ENCODE measurements at places on chromosomes 1 and 21. TPM values are rescaled to one million over a fixed set of nuclear protein-coding genes. Genes with fewer than 3 reads are reported as not detected.
A peak's percentile ranks its signal among the peaks of the same experiment; 100 is the strongest.

GRCh38 chr1:219990782-219991510 is 55.4 kb downstream of the EPRS1 start:
- no peaks in the 10 kb centered on the region for H3K4me1 ChIP-seq
- H3K27ac ChIP-seq: no peak overlapping the region
- no peaks in the 10 kb centered on the region for H3K27me3 ChIP-seq
- no peak overlapping the region for H3K4me3 ChIP-seq

- no peaks in the 10 kb centered on the region for H3K27me3 ChIP-seq
- H3K4me3 ChIP-seq: no peak overlapping the region
- DNase-seq: no peak
- no peaks in the 10 kb centered on the region for H3K36me3 ChIP-seq
Observed at GRCh38 chr1:77465139-77465538, 183.3 kb downstream of the AK5 start.

Gene TRIM67
- total RNA-seq: 0.29 TPM

Gene PI4KB
- total RNA-seq: 43.3 TPM

DNA sequence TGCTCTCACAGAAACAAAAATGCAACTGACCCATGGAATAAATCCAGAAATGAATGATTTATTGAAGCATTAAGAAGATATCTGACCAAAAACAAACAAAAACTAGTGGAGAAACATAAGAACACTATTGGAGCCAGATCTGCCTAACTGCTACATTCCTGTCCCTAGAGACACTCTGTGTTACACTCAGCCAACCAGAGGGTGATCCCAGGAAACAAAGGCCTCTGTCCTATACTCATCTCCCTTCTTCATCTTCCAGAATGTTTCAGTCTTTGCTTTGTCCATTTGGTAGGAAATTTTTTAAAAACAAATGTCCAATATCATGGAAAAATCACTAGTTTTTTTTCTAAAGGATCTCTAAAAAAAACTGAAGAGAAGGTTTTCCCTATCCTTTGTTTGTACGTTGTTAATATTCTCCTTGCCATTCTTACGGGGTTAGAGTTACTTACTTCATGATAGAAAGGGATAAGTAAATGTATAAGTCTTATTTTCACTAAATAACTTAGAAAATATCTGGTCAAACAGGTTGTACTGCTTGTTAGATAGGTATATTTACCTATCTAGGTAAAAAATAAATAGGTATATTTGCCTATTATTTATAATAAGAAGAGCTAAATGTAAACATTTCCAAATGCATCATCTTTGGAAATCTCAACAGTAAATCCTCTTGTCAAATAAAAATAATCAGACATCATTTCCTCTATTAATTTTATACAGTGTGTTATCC is 59.1 kb downstream of the NME7 start:
- H3K27me3 ChIP-seq: no peaks in the 10 kb centered on the region
- no peak overlapping the region for H3K27ac ChIP-seq
- H3K4me3 ChIP-seq: no peak overlapping the region
- no peak for DNase-seq
- peaks cover 11% of the 10 kb centered on the region for H3K4me1 ChIP-seq

GRCh38 chr1:99662539-99663080 is 16.7 kb downstream of the PALMD start:
- no peak overlapping the region for H3K4me3 ChIP-seq
- H3K4me1 ChIP-seq: peaks cover 33% of the 10 kb centered on the region
- peak overlapping the region; percentile 75 for H3K27ac ChIP-seq

GRCh38 chr1:21875621-21876063 is 61.5 kb downstream of the HSPG2 start:
- DNase-seq: no peak
- no peak overlapping the region for H3K4me3 ChIP-seq
- peaks cover 95% of the 10 kb centered on the region for H3K36me3 ChIP-seq

Gene HHAT
- 5.1 TPM for total RNA-seq

Gene CCDC181
- 0.29 TPM for total RNA-seq

DNA sequence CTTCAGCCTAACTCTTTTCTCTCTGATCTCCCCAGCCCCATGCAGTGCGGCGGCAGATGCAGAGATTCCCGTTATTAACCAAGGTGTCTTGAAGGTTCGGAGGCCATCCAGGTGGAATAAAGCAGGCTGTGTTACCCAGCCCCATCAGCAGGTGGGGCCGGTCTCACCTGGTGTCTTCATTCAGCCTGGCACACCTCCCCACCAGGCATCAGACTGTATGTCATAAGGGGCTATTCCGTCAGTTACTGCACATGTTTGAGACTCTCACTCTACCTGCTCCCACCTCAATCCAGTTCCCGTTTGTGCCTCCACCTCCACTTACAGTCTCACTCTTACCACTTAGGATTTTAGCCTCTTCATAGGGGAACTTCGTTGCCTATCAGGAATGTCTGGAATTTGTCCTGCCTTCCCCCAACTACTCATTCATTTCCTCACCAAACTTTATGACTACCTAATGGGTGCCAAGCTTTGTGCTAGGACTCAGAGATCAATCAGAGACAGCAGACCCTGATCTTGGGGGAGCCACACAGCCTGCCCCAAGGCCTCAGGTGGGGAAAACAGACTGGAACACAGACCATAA is 170.2 kb downstream of the PLPP3 start:
- no peak overlapping the region for H3K4me3 ChIP-seq
- H3K27ac ChIP-seq: no peak overlapping the region
- H3K4me1 ChIP-seq: peaks cover 26% of the 10 kb centered on the region

GRCh38 chr21:45040739-45041138 is 33.6 kb upstream of the ADARB1 start:
- H3K4me3 ChIP-seq: no peak overlapping the region
- peak overlapping the region; percentile 78 for H3K27ac ChIP-seq
- no peaks in the 10 kb centered on the region for H3K36me3 ChIP-seq
- peak; percentile 41 for DNase-seq
- H3K27me3 ChIP-seq: peaks cover 6% of the 10 kb centered on the region
- peaks cover 15% of the 10 kb centered on the region for H3K4me1 ChIP-seq

DNA sequence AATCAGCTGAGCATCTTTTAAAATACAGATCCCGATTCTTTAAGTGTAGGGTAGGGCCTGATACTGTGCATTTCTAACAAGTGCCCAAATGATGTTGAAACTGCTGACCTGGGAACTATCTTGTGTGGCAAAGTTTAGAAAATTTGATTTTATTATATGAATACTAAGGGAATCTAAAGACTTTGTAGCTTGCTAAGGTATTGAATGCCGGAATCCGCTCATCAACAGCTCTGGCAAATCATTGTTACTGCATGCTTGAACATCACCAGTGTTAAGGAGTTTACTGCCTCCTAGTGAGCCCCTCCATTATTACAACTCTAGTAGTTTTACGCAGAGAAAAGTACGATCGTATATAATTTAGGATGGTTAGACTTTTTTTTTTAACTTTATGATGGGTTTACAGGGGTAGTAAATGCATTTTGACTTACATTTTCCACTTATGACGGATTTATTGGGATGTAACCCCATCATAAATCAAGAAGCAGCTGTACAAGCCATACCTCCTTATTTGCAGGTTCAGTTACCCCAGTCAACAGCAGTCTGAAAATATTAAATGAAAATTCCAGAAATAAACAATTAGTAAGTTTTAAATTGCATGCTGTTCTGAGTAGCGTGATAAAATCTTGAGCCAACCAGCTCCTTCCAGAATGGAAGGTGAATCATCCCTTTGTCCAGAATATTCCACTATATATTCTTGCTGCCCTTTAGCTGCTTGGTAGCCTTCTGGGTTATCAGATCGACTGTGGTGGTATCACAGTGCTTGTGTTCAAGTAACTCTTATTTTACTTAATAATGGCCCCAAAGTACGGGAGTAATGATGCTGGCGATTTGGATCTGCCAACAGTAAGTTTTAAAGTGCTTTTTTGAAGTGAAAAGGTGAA is 892 bp downstream of the TYW3 start:
- peak; percentile 23 for DNase-seq
- H3K36me3 ChIP-seq: peaks cover 12% of the 10 kb centered on the region
- peaks cover 27% of the 10 kb centered on the region for H3K4me1 ChIP-seq
- H3K27ac ChIP-seq: peak overlapping the region; percentile 93
- no peaks in the 10 kb centered on the region for H3K27me3 ChIP-seq

Gene HIVEP3
- total RNA-seq: 1.8 TPM

DNA sequence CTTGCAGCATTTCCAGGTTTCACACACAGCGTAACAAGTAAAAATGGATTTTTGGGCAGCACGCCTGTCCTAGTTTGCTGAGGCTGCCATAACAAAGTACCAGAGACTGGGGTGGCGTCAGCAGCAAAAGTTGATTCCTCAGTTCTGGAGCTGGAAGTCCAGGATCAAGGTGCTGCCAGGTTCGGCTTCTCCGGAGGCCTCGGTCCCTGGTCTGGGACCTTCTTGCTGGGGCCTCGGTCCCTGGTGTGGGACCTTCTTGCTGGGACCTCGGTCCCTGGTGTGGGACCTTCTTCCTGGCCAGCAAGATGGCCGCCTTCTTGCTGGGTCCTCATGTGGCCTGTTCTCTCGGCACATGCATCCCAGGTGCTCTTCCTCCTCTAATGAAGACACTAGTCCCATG is 104.0 kb downstream of the PDE9A start:
- no peaks in the 10 kb centered on the region for H3K27me3 ChIP-seq
- no peak overlapping the region for H3K27ac ChIP-seq
- no peaks in the 10 kb centered on the region for H3K4me1 ChIP-seq
- H3K4me3 ChIP-seq: no peak overlapping the region
- DNase-seq: peak; percentile 14

Gene CCDC185
- total RNA-seq: not detected

DNA sequence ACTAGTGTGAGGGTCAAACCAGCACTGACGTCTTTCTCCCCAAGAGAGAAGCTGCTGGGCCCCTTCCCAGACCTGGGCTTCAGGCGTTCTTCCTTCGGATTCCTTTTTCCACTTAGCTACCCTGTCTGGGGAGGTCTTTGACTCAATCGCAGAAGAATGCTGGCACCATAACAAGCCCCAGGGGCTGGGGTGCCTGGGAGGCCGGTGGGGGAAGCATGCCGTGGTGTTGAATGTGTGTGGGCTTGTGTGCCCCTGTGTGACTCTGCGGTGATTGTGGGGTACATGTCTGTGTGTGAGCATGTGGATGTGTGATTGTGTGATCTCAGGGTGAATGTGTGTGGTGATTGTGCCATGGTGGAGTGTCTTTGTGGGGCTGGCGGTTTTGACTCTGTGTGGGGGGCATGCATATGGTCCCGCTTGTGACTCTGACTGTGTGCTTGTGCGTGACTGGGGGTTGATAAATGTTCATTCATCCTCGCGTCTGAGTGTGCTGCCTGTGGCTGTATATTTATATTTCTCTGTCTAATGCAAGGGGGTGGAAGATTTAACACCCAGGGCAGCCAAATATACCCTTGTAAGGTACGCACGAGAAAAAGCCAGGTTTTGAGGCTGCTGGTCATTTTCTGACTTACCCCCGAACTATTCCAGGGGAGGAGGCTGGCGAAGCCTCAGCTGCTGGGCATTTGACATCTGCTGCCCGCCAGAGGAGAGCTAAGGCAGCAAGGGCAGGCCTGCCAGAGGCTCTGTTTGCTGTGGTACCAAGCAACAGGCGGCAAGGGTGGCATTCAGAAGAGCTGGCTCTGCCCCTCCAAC is 1.1 kb upstream of the SYNC start:
- H3K27ac ChIP-seq: peak overlapping the region; percentile 97
- H3K4me1 ChIP-seq: peaks cover 41% of the 10 kb centered on the region
- DNase-seq: peak; percentile 98
- peak overlapping the region; percentile 76 for H3K4me3 ChIP-seq
- H3K27me3 ChIP-seq: no peaks in the 10 kb centered on the region
- peaks cover 4% of the 10 kb centered on the region for H3K36me3 ChIP-seq

Gene LHX8
- not detected for total RNA-seq

DNA sequence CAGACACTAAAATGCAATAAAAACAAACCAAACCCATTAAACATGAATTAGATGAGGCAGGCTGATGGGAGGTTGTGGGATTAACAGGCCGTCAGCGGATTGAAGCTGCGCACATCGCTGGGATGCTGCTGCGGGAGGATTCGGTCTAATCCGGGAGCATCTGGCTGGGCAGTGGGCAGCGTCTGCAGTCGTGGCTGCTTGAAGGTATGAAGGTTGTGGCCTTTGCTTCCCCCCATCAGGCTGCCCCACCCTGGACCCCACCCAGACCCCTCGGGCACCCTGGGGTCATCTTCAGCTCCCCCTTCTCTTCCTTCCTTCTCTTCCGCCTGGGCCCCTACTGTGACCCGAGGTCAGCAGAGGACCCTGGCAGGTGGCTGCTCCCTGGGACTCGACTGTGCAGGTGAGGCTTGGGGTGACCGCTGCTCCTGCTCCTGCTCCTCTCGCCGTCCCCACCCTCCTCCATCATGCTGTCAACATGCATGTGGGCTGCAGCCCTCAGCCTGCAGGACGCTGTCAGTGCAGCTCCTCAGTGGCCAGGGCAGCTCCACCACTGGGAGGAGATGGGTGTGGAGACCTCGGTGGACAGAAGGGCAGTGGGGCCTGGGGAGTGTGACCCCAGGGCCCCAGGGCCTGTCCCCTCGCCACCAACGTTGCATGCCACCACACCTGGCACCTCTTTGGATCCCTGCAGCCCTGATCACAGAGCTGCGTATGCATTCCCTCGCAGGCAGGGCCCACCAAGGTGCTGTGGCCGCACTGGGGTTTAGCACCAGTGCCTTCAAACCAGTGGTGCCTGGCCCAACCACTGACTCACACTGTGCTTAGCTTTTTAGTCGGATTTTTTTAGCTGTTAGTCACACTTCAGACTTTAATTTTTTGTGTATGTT is 112.2 kb upstream of the COL6A1 start:
- no peak overlapping the region for H3K27ac ChIP-seq
- no peak overlapping the region for H3K4me3 ChIP-seq
- peaks cover 3% of the 10 kb centered on the region for H3K27me3 ChIP-seq
- H3K36me3 ChIP-seq: no peaks in the 10 kb centered on the region
- peaks cover 36% of the 10 kb centered on the region for H3K4me1 ChIP-seq
- peak; percentile 97 for DNase-seq

GRCh38 chr1:64733581-64734286 is 11.1 kb upstream of the RAVER2 start:
- H3K36me3 ChIP-seq: no peaks in the 10 kb centered on the region
- H3K4me3 ChIP-seq: no peak overlapping the region
- no peak for DNase-seq
- no peaks in the 10 kb centered on the region for H3K27me3 ChIP-seq
- H3K4me1 ChIP-seq: peaks cover 14% of the 10 kb centered on the region

GRCh38 chr1:221487781-221488524 is 253.9 kb downstream of the DUSP10 start:
- H3K27me3 ChIP-seq: no peaks in the 10 kb centered on the region
- peak; percentile 13 for DNase-seq
- H3K4me3 ChIP-seq: no peak overlapping the region

Gene CGN
- total RNA-seq: not detected

DNA sequence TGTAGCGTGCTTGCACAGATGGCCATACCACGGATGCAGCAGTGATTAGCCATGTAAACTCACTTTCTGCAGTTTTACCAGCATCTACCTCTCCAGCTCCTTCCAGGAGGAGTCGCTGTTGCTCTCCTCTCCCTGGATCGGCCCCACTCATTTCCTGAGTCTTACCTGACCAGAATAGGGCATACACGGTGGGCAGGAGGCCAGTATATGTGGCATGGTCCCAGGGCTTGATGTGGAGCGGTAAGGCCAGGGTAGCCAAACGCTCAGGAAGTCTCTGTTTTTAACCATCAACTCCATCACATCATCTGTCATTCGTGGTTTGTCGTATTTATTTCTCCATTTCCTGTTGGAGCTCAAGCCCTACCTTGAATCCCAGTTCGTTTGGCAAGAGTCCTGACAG is 163.4 kb upstream of the USP24 start:
- no peaks in the 10 kb centered on the region for H3K27me3 ChIP-seq
- H3K4me1 ChIP-seq: no peaks in the 10 kb centered on the region
- peak; percentile 77 for DNase-seq
- no peaks in the 10 kb centered on the region for H3K36me3 ChIP-seq

- DNase-seq: no peak
- H3K27ac ChIP-seq: no peak overlapping the region
- no peaks in the 10 kb centered on the region for H3K4me1 ChIP-seq
- H3K4me3 ChIP-seq: no peak overlapping the region
- no peaks in the 10 kb centered on the region for H3K36me3 ChIP-seq
- no peaks in the 10 kb centered on the region for H3K27me3 ChIP-seq
Observed at GRCh38 chr21:14116080-14116481, 94.7 kb downstream of the LIPI start.
